ENCODE measurements at places on chromosomes 5 and 9. TPM values are rescaled to one million over a fixed set of nuclear protein-coding genes. Genes with fewer than 3 reads are reported as not detected.

GRCh38 chr5:154117930-154118329 lies 72.6 kb upstream of the GALNT10 start:
- H3K27me3 ChIP-seq: no peaks in the 10 kb centered on the region
- H3K36me3 ChIP-seq: no peaks in the 10 kb centered on the region
- peak overlapping the region; percentile 86 for H3K27ac ChIP-seq

DNA sequence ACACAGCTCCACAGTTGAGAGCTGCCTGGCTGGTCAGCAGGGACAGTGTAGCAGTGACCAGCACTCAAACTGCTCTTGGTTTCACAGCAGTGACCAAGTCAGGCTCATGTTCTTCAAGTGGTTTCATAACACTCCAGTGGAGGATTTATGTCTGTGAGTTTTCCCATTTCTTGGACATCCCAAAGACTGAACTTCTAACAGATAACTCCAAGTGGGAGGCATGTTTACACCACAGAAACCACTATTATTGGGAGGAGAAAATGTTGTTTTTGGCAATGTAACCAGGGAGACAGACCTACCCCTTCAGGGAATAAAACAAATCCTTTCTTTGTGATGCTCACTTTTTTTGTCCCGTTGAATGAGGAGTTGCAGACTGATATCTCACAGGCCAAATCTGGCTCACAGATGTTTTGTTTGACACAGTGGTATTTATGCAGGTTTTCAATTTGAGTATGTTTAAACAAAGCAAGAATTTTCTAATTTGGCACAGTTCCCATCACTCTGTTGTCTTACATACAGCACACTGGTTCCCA lies 141.5 kb downstream of the RMI1 start:
- no peak for DNase-seq
- no peak overlapping the region for H3K4me3 ChIP-seq
- H3K27me3 ChIP-seq: no peaks in the 10 kb centered on the region
- peaks cover 31% of the 10 kb centered on the region for H3K4me1 ChIP-seq
- no peaks in the 10 kb centered on the region for H3K36me3 ChIP-seq

DNA sequence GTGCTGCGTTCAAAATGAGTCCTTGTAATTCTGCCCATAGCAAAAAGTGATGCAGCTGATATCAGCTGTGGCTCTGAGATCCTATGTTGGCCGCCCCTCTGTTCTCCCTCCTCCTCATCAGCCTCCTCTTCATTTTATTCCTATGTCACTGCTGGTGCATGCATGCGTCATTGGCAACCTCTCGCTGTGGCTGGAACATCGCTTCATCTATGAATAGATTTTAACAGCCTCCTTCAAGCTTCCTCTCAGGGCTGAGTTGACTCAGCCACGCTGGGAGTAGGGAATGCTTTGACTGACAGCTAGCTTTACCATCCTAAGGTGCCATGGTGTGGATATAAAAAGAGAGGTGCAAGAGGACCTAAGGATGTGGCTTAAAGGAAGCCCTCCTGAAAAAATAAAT lies 303.5 kb downstream of the PLK2 start:
- H3K4me3 ChIP-seq: no peak overlapping the region
- peaks cover 3% of the 10 kb centered on the region for H3K4me1 ChIP-seq
- no peaks in the 10 kb centered on the region for H3K27me3 ChIP-seq

GRCh38 chr9:38039907-38040682 lies 28.9 kb downstream of the SHB start:
- peak overlapping the region; percentile 84 for H3K27ac ChIP-seq
- no peaks in the 10 kb centered on the region for H3K36me3 ChIP-seq
- no peak overlapping the region for H3K4me3 ChIP-seq
- no peak for DNase-seq
- H3K27me3 ChIP-seq: peaks cover 2% of the 10 kb centered on the region

DNA sequence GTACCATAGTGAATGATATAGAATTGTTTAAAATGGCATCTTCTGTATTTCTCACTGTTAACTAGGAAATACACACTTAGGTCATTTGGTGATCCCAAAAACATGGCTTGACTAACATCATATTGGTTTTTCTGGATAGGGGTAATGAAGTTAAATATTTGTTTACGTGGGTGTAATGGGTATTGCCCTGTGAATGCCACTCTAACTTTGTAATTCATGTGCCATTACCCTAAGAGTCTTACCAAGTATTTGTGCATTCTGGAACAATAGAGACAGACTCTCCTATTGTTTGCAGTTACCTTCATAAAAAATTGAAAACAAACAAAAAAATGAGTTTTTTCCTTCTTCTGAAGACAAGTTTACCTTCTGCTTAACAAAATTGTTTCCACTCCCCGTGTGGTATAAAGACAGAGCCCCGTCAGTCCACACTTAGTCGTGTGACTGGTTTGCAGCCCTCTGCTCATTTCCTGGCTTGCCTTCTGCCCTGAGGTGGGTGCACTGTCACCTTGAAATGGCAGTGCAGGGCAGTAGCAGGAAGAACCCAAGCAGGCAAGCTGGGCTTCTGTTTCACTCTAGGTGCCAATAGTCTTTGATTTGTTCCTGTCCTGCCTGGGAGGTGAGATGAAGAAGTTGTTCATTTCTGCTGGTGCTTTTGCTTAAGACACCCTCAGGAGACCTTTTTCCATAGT lies 9.6 kb upstream of the CATSPER3 start:
- peaks cover 13% of the 10 kb centered on the region for H3K4me1 ChIP-seq
- no peak overlapping the region for H3K27ac ChIP-seq
- peaks cover 8% of the 10 kb centered on the region for H3K36me3 ChIP-seq
- no peak overlapping the region for H3K4me3 ChIP-seq

- H3K36me3 ChIP-seq: no peaks in the 10 kb centered on the region
- H3K27ac ChIP-seq: peak overlapping the region; percentile 22
- H3K4me3 ChIP-seq: no peak overlapping the region
- DNase-seq: no peak
- H3K27me3 ChIP-seq: no peaks in the 10 kb centered on the region
Measured at GRCh38 chr5:172858990-172859811, 25.1 kb downstream of the ERGIC1 start.

FRRS1L gene
- total RNA-seq: 3.4 TPM

CEMIP2 gene
- total RNA-seq: 94.4 TPM

PHF24 gene
- 0.63 TPM for total RNA-seq
